Globus pallidus (tissue), 1 donor: ENCODE measurements at places on chromosomes 3 and 15.
A peak's percentile ranks its signal among the peaks of the same experiment; 100 is the strongest.

- DNase-seq: no peak
These were observed 267.9 kb upstream of the THBS1 start for GRCh38 chr15:39312984-39313383.

GRCh38 chr3:85432081-85432480, 473.3 kb downstream of the CADM2 start:
- DNase-seq: no peak

- no peak for DNase-seq
These were observed 187.3 kb downstream of the TIGIT start for GRCh38 chr3:114481113-114481512.

GRCh38 chr3:38124324-38125122, 12.4 kb downstream of the ACAA1 start:
- DNase-seq: no peak

- DNase-seq: no peak
These were observed 34.4 kb downstream of the CHSY1 start for GRCh38 chr15:101217446-101217845.

GRCh38 chr3:77283108-77283507, 243.2 kb downstream of the ROBO2 start:
- DNase-seq: no peak

DNA sequence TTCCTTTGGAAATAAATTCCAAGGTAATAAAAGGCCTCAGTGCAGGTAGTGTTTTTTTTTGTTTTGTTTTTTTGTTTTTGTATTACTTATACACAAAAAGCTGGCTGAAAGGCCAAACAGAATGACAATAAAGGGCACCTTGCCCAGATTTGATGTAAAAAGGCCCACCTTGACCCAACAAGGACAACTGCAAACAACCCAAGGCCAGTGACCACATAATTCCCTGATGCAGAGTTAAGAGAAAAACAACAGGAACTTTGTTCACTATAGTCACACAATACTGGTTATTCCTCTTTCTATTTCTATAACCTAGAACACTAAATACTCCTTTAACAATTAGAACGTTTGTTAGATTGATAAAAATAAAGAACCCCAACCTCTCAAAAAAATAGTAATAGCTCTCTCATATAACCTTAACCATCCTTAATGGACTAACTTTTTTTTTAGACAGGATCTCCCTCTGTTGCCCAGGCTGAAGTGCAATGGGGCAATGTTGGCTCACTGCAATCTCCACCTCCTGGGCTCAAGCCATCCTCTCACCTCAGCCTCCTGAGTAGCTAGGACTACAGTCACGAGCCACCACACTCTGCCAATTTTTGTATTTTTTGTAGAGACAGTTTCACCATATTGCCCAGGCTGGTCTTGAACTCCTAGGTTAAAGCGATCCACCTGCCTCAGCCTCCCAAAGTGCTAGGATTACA, 113.3 kb downstream of the MAGI1 start:
- no peak for DNase-seq

GRCh38 chr3:172536993-172537419, 13.8 kb upstream of the TNFSF10 start:
- no peak for DNase-seq

DNA sequence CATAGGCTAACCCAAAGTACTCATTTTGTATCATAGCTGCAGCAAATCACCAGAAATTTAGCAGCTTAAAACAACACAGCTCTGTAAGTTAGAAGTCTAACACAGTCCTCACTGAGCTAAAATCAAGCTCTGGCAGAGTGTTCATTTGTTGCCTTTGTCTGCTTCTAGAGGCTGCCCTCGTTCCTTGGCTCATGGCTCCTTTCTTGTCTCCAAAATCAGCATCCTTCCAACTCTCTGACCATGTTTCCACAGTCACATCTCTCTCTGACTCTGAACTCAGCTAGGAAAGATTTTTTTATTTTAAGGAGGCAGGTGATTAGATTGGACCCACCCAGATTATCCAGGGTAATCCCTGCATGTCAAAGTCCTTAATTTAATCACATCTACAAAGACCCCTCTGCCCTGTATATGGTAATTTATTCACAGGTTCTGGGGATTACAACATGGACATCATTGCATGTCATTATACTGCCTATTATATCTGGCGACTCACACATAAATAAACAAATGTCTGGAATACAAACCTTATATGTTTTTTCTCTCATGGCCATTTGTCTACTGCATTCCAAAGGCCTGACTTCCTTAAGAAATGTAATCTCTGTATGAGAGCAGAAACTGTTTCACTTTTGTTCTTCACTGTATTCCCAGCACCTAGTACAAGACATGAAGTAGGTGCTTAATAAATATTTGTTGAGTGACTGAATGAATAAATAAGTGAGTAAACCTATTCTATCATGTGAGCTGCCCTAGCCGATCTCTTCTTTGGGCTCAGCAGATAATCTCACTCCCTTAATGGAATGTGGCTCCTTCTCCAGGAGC, 15.1 kb upstream of the UACA start:
- no peak for DNase-seq

DNA sequence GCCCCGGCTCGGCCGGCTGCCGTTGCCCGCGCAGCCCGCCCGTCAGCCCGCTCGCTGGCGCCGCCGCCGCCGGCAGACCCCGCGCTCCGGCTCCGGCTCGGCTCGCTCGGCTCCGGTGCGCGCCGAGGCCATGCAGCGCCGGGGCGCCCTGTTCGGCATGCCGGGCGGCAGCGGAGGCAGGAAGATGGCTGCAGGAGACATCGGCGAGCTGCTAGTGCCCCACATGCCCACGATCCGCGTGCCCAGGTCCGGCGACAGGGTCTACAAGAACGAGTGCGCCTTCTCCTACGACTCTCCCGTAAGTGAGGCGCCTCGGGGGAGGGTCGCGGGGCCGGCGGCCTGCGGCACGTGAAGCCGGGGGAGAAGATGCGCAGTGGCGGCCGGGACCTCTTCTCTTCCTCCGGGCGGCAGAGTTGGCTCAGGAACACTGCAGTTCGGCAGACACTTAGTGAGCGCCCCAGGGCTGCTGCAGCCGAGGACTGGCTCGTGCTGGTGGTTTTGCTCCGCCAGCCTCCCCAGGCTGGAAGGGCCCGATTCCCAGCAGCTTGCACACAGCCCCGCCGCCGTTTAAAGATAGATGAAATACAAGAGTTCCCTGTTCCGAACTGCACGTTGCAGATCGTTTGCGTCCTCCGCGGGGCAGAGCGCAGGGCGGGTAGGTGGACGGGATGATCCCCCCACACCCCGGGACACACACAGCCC, 407 bp downstream of the USP13 start:
- peak; percentile 79 for DNase-seq

DNA sequence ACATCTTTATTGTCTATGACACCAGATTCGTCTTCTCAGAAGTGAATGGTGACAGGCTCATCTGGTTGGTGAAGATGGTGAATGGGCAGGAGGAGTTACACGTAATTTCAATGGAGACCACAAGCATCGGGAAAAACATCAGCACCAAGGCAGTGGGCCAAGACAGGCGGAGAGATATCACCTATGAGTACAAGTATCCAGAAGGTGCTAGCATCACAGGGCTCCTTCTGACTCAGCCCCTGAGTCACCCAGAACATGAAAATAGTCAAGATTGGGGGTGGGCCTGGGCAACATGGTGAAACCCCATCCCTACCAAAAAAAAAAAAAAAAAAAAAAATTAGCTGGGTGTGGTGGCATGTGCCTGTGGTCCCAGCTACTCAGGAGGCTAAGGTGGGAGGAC, 32.6 kb downstream of the TGM4 start:
- no peak for DNase-seq

DNA sequence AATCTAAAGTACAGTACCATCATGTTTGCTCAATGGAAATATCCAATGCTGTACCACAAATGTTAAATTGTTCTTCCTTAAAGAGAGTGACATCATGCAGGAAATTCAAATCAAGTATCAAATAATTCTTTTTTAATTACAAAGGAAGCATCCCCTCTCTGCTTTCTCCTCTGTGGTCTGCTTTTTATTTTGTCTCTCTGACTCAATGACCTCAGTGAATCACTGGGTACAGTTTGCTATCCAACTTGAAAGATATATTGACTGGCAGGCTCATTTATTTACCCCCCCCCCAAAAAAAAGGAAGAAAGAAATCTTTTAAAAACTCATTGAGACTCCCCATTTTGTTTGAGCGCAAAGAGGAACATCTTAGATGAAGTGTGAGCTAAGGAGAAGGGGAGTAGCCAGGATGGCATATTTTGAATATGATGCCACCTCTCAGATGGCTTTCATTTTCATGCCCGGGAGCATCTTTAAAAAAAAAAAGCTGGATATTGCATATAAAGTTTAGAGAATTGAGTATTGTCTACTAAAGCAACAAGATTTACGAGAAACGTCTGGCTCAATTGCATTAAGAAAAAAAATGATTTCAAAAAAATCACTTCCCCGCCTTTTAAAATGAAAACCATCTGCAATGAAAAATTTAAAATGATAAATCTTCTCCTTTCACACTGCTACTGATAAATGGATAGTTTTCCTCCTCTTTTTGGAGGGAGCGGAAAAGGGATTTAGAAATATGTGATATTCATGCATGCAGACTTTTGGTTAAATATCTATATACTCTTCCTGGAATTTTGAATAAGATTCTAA, 307.1 kb upstream of the DPH6 start:
- DNase-seq: no peak

- DNase-seq: no peak
These were observed 7.7 kb downstream of the RAF1 start for GRCh38 chr3:12656193-12656592.

DNA sequence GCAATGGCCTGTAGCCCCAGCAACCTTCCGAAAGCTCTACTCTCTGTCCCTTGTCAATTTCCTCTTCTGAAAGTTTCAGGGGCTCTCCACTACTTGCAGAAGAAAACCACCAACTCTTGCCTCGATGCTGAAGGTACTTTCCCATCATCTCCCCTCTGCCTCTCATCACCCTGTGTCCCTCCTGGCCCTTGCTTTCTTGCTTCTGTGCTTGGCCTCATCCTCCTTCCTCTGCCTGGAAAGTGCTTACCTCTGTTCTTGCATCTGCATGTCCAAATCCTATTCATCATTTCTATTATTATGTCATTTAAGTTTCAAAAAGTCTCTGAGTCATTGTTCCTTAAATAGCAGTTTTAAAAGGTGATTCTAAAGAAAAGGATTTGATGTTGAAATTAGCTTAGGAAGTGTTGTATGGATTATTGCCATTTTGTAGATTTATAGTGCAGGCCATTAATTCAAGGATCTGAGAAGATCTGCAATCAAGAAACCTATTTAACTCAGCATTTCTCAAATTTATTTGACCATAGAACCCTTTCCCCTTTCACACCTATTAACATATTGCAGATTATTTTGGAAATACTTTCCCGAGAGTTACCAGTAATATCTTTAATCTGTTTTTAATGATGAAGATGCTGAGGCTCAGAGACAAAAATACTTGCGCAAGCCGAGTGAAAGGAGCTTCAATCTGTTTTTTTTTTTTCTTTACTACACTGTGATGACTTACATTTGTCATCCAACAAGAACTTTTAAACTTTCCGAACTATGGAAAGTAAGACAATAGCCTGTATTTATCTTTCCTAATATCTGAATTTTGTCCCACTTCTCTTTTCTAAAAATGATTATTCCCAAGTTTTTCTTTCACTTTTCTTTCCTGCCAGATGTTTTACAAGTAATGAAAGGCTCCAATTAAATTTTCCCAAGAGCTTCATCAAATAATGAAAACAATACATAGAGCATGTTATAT, 22.3 kb upstream of the CFAP161 start:
- no peak for DNase-seq

DNA sequence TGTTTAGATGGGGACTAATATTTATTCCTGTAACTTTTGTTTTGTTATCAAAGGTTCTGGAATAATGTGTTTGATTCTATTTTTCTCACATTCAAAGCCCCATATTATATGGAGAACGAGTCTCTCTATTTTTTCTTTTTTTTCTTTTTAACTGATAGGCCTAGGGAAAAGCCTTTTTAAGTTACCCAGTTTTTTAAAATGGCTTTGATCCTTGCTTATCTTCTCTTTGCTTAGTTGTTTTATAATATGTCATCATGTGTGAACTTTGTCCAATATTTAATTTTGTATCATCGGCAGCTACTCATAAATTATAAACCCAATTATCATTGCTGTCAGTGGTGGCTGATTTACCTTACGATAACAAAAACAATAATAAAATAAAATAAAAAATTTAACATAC, 610.3 kb upstream of the BCHE start:
- DNase-seq: no peak

DNA sequence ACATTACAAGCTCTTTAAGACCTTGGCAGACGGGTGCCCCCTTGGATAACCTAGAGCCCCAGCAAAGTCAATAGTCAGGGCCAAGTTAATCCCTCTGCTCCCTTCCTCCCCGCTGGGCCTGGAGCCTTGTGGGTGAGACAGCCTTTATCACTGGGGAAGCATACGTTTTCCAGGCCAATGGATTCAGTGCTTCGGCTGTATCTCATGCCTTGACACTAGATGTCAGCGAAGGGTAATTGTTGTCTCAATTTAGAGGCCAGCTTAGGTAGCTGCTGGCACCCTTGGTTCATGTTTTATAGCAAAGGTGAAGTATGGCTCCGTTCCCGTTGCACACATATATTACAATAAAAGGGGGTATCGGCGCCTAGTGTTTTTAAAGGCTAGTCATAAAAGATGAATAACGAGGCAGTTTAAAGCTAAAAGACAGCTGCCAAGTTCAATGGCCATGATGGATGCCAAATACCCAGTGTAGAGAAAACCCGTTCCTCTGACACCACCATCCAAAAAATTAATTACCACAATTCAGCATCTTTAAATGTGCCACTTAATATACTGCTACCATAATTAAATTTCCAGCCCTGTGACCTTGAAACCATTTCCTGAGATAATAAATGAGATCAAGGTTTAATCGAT, 52.3 kb upstream of the BNIP2 start:
- no peak for DNase-seq

DNA sequence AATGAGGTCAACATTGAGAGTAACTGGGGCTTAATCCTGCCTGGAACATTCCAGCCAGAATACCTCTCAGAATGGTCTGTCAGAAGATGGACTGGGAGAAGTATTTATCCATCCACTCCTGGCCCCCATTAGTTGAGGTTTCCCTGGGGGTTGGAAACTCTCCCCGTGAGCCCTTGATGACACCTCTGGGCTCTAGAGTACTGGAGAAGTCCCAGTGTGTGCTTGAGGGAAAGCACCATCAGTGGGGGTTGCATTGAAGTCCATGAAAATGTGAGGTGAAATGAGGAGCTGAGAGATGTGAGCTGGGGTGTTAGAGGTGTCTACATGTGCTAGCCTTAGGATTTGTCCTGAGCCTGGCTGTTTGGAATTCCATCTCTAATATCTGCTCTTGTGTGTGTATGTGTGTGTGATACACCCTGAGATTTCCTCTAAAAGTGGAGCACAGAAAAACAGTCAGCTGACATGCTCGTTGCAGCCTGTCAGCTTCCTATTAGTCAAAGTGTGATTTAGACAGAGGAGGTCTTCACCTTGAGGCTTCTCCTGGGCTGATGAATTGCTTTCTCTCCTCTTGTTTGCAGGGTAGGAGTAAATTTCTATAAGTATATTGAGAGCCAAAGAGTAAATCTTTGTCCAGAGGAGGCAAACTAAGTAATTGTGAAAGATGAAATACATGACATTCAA, 67.6 kb downstream of the NR1D2 start:
- no peak for DNase-seq

- DNase-seq: no peak
These were observed 340 bp downstream of the TMEM44 start for GRCh38 chr3:194632809-194633348.
